ENCODE measurements at places on chromosomes 4 and X.

DNA sequence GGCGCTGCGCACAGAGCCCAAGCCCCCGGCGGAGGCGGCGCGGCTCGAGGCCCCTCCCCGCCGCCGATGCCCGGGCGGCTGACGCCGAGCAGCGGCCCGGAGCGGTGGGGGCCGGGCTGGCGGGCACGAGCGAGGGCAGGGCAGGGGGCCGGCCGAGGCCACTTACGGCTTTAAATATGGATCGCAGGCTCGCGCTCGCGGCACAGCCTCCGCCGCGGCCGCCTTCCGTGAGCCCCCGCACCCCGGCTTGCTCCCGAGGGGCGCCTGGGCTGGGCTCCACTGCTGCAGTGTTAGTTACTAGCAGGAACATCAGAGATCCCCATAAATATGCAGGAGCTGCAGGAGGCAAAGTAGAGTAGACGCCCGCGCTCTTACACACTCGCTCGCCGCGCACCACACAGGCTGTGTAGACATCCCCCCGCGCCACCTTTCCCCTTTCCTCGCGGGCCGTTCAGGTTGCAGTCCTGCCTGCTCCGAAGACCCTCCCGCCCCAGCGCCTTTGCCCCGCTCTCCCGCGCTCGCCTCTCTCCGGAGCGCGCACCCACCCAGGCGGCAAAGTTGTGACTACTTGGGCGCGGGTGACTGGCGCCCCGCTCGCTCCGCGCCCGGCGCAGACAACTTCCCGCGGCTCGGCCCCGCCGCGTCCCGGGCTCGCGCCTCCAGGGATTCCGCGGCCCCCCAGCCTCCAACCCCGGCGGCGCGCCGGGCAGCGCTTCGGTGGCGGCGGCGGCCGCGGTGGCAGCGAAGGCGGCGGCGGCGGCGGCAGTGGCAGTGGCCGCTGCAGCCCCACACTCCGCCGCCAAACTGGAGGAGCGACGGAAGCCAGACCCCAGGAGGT is 152.0 kb upstream of the SLC4A4 start:
- DNase-seq = peak; percentile 37

- no peak for DNase-seq
Observed at GRCh38 chrX:31212856-31213748, 141.3 kb upstream of the FTHL17 start.

DNA sequence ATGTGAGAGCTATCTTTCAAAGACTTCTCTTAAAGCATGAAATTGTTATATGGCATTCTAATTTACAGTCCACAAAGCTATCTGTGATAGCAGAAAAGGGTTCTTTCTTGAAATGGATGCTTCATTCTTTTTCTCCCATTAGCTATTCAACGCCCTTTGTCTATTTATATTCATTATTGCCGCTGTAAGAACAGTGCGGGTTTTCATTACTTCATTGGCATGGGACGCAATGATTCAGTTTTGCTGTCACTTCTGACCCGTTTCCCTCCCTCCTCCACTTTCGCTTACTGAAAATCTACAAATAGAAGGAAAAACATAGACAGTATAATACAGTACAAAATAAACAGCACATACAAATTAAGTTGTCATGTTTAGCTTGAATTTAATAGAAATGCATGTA is 394.6 kb downstream of the PCDH7 start:
- DNase-seq = no peak

- DNase-seq = peak; percentile 86
Observed at GRCh38 chrX:154730253-154730891, 20.5 kb downstream of the GAB3 start.

GRCh38 chr4:75724867-75725724 is 719 bp downstream of the USO1 start:
- peak; percentile 86 for DNase-seq

GRCh38 chrX:134569306-134569705 is 89.0 kb downstream of the PLAC1 start:
- no peak for DNase-seq

DNA sequence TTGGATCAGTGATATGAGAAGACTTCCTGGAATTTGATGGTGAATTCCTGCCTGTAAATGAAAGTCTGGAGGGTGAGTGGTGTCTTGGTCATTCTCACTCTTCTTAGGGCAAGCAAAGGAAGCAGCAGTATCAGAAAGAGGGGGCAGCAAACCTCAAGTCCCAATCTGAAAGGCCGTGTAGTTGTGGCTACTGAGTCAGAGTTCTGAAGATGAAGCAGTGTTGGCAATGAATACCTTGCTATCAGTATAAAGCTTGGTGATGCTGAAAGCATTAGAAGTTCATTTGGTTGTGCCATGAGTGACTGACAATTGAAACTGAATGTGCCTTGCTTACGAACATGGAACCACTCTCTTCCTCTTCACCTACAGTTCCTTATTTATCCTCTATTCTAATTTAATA is 35.0 kb upstream of the GLRA3 start:
- no peak for DNase-seq

DNA sequence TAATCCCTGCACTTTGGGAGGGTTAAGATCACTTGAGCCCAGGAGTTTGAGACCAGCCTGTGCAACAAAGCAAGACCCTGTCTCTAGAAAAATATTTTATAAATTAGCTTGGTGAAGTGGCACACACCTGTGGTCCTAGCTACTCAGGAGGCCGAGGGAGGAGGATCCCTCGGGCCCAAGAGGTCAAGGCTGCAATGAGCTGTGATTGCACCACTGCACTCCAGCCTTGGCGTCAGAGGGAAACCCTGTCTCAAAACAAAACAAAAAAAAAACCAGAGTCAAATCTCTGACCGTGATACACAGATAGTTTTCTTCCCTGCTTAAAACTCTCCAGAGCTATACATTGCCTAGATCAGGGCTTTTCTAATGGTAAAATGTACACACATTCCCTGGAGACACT is 53.5 kb downstream of the CHST7 start:
- DNase-seq = peak; percentile 7
